ENCODE measurements at places on chromosomes 3 and 15. TPM values are rescaled to one million over a fixed set of nuclear protein-coding genes. Genes with fewer than 3 reads are reported as not detected.

DNA sequence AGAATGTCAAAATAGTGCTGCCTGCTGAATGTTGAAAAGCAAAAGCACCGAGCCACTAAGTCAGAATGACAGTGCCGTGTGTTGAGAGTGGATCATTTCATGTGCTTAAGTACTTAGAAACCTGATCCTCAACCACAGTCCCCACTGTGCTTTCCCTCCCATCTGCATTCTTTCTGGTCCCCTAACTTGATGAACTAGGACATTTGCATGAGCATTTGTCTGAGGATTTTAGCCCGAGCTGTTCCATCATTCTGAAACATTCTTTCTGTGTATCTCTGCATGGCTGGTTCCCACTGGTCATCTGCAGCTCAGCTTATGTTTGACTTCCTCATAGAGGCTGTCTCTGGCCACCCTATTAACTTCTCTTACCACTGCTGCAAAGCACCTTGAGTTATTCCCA lies 42.0 kb downstream of the SST start:
- no peak for DNase-seq
- H3K36me3 ChIP-seq, result no peaks in the 10 kb centered on the region
- H3K27ac ChIP-seq, result no peak overlapping the region
- peaks cover 2% of the 10 kb centered on the region for H3K27me3 ChIP-seq

GRCh38 chr3:114680299-114680698 lies 386.5 kb downstream of the TIGIT start:
- no peak overlapping the region for H3K4me3 ChIP-seq
- H3K36me3 ChIP-seq, result no peaks in the 10 kb centered on the region
- no peaks in the 10 kb centered on the region for H3K27me3 ChIP-seq

- no peaks in the 10 kb centered on the region for H3K36me3 ChIP-seq
- H3K27ac ChIP-seq, result no peak overlapping the region
- H3K4me1 ChIP-seq, result no peaks in the 10 kb centered on the region
- peak; percentile 18 for DNase-seq
- H3K27me3 ChIP-seq, result no peaks in the 10 kb centered on the region
- no peak overlapping the region for H3K4me3 ChIP-seq
Measured at GRCh38 chr3:130662501-130662996, 84.1 kb downstream of the PIK3R4 start.

TF gene
- total RNA-seq, result 0.33 TPM

GPR62 gene
- under 0.01 TPM for total RNA-seq

- no peaks in the 10 kb centered on the region for H3K4me1 ChIP-seq
- peaks cover 19% of the 10 kb centered on the region for H3K27me3 ChIP-seq
- H3K27ac ChIP-seq, result no peak overlapping the region
- no peak overlapping the region for H3K4me3 ChIP-seq
- H3K36me3 ChIP-seq, result no peaks in the 10 kb centered on the region
- no peak for DNase-seq
Measured at GRCh38 chr3:11050666-11051323, 58.2 kb downstream of the SLC6A1 start.

GRCh38 chr3:196989721-196990262 lies 21.2 kb upstream of the PIGZ start:
- H3K27ac ChIP-seq, result no peak overlapping the region
- H3K4me1 ChIP-seq, result no peaks in the 10 kb centered on the region
- no peak for DNase-seq
- H3K4me3 ChIP-seq, result no peak overlapping the region
- H3K27me3 ChIP-seq, result peaks cover 7% of the 10 kb centered on the region

DNA sequence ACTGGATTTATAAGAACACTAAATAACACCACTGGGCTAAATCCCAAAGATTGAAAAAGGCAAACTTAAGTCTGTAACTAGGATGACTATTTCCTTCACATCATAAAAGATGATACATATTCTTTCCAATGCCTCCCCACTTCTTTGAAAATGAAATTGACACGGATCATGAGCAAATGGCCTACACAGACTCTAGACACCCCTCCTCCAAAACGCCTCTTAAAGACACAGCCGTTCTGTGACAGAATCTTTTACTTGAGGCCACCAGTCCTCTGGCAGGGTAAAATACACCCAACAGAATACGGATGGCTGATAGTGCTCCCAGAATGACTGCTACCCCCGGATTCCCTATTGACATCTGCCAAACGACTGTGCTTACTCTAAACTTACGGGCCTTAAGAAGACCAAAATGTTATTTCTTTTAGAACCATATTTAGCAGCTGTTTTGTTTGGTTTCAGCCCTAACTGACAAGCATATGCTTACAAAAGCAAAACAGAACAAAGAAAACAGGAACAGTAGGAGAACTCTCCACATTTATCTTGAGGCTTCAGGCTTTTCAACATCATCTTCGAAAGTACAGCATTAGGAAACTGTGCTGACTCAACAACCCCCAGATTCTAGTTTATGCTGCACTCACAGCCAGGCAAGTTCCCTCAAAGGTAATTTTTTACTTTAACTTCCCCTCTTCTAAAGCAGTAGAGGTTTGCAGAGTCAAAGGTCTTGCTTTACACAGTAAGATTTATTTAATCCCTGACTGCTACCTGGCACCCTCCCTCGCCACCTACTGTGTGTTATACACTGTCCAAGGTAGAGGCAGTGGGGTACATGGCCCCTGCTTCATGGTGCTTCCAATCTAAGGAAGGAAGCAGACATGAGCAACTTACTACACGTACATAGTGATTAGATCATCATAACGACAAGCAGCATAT lies 84.3 kb downstream of the TNIK start:
- peak overlapping the region; percentile 59 for H3K27ac ChIP-seq
- no peak overlapping the region for H3K4me3 ChIP-seq
- H3K27me3 ChIP-seq, result no peaks in the 10 kb centered on the region
- DNase-seq, result peak; percentile 68

DNA sequence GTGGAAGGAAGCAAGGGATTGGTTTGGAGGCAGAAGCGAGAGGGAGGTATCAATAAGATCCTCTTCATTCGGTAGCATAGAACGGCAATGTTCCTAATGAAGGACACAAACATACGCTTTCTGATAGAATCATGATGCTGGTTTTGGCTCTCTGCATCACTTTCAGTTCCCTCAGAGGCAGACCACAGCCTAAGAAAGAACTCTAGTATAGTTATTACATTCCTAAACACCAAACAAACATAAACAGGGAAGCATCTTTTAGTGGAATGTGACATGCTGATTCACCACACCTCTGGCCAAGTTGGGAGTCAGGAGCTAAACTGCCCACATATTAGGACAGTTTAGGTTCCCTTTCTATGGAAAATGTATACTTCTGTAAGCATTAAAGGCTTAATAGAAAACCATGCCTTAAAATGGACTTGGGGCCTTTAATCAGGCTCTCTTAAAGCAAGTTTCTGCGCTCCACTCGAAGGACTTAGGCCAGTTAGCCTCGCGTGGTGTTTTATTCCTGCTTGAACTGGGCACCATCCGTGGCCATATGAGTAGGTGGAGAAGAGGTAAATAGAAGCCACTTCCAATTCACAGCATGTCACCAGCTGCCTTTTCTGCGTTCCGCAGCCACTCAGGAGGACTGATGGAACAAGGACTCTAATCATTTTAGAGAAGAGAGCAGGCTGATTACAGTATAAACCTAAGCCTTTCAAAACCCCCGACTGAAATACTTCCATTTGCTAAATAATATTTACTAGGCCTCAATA lies 53.7 kb downstream of the CD47 start:
- H3K4me3 ChIP-seq, result no peak overlapping the region
- peak overlapping the region; percentile 37 for H3K27ac ChIP-seq
- no peaks in the 10 kb centered on the region for H3K27me3 ChIP-seq
- H3K4me1 ChIP-seq, result peaks cover 5% of the 10 kb centered on the region
- no peaks in the 10 kb centered on the region for H3K36me3 ChIP-seq

PROS1 gene
- 48.8 TPM for total RNA-seq

STARD9 gene
- total RNA-seq, result 8.3 TPM

- no peaks in the 10 kb centered on the region for H3K27me3 ChIP-seq
- H3K27ac ChIP-seq, result no peak overlapping the region
- H3K36me3 ChIP-seq, result no peaks in the 10 kb centered on the region
- no peak overlapping the region for H3K4me3 ChIP-seq
Measured at GRCh38 chr15:88664151-88664778, 25.4 kb downstream of the ISG20 start.

GRCh38 chr3:194069421-194070219 lies 66.3 kb upstream of the HES1 start:
- H3K4me1 ChIP-seq, result no peaks in the 10 kb centered on the region
- peaks cover 22% of the 10 kb centered on the region for H3K27me3 ChIP-seq
- peak; percentile 54 for DNase-seq

FMN1 gene
- 27.7 TPM for total RNA-seq

CCDC80 gene
- 366 TPM for total RNA-seq

DNA sequence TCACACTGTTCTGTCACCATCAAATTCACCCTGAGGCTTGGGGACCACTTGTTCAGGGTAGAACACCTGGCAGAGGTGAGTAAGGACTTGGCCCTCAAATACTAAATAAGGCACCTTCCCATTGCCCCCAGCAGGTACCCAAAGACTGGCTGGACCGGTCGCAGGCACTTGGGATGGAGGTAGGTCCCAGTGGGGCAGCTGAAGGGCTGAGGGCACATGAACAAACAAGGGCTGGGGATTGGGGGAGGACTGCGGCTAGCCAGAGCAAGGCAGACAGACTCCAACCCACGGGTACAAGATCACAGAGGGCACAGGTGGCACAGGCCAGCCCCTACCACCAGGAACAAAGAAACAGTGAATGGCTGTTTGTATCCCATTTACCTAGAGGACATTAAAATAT lies 1.9 kb downstream of the MRPS25 start:
- H3K4me3 ChIP-seq, result no peak overlapping the region
- no peak for DNase-seq
- H3K36me3 ChIP-seq, result peaks cover 4% of the 10 kb centered on the region
- no peaks in the 10 kb centered on the region for H3K4me1 ChIP-seq
- no peak overlapping the region for H3K27ac ChIP-seq

- no peaks in the 10 kb centered on the region for H3K4me1 ChIP-seq
- H3K4me3 ChIP-seq, result no peak overlapping the region
- DNase-seq, result no peak
Measured at GRCh38 chr3:115698851-115699591, 75.7 kb downstream of the GAP43 start.

DNA sequence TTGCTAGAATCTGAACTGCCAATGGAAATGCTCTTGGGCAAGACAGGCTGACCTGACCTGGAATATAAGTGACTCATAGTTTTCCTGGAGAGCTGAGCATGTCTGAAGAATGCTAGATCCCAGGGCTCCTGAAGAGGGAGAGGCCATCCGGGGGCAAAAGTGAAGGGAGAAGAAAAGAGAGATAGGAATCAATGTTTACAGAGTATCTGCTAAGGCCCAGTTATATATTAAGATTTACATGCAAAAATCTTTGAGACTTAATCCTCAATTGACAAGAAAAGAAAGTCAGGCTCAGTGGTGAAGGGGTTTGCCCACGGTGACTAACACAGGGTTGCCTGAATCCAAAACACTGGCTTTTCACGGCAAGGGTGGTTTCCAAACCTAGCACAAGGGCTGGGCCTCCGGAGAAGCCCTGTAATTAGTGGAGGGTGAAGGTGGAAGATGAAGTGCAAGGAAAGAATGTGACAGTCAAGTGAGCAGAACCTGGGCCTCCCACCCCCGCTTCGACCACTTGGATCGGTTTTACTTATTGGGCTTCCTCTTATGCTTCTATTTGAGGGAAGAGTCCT lies 91.7 kb upstream of the FGF12 start:
- peaks cover 29% of the 10 kb centered on the region for H3K4me1 ChIP-seq
- H3K4me3 ChIP-seq, result no peak overlapping the region
- no peaks in the 10 kb centered on the region for H3K36me3 ChIP-seq
- DNase-seq, result peak; percentile 75
- H3K27me3 ChIP-seq, result no peaks in the 10 kb centered on the region

SRGAP3 gene
- total RNA-seq, result 10.0 TPM

- H3K4me3 ChIP-seq, result no peak overlapping the region
- no peaks in the 10 kb centered on the region for H3K36me3 ChIP-seq
- H3K27ac ChIP-seq, result no peak overlapping the region
Measured at GRCh38 chr3:183437061-183437460, 8.6 kb upstream of the MCF2L2 start.

DNA sequence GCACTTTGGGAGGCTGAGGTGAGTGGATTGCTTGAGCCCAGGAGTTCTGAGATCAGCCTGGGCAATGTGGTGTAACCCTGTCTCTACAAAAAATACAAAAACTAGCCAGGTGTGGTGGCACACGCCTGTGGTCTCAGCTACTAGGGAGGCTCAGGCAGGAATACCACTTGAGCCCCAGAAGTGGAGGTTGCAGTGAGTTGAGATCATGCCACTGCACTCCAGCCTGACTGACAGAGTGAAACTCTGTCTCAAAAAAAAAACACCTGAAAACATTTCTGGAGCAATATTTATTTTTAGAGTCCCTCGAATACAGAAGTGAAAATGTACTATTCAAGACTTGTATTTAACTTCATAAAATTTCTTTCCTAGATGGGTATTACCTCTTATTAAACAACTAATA lies 4.6 kb downstream of the SPCS1 start:
- H3K4me1 ChIP-seq, result peaks cover 5% of the 10 kb centered on the region
- H3K36me3 ChIP-seq, result no peaks in the 10 kb centered on the region
- no peak for DNase-seq
- H3K27ac ChIP-seq, result no peak overlapping the region

DNA sequence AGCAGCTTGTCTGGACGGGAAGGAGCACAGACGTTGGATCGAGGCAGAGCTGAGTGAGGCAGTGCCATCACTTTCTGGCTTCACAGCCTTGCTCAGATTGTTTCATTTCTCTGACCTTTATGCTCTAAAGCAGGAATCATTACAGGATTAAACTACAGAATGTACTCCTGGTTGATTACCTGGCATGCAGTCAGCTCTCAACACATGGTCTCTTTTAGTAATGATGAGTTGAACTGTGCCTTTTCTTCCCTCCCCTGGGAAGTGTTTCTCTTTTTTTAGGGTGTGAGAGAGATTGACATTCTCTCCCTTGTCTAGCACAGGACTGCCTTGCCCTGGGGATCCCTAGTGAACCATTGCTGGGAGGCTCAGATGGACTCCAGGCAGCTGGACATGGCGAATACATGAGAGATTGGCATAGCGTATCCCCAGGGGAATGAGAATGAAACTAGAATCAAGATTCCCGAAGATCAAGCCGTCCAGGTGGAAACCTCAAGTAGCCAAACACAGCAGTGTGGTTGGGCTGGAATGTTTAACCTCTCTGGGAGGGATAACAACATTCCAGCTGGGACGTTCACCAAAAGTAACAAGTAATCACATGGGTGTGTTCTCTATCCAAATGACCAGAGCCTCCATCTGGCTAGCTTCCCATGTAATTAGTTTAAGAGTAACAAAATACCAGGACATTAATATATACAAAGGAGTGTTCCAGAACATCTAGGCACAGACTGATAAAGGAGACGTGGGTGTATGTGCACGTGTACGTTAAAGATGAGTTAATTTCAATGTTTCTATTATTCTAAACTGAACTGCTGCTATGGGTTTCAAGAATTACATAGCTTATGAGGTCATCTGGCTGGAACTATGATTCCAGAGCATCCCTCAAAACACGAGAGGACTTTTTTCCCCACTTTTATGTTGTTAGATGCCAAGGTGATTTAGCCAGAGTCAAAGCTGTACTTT lies 118.6 kb upstream of the NR2E3 start:
- peak overlapping the region; percentile 74 for H3K27ac ChIP-seq
- no peaks in the 10 kb centered on the region for H3K36me3 ChIP-seq
- DNase-seq, result peak; percentile 84
- no peaks in the 10 kb centered on the region for H3K27me3 ChIP-seq

VPS39 gene
- 55.5 TPM for total RNA-seq

SYNPR gene
- not detected for total RNA-seq

ABHD2 gene
- total RNA-seq, result 84.9 TPM

Measured in fibroblast of lung (primary cell).